ENCODE measurements at places on chromosomes 7 and 10.

GRCh38 chr10:100006243-100006886, 3.4 kb downstream of the DNMBP start:
- DNase-seq = no peak

DNA sequence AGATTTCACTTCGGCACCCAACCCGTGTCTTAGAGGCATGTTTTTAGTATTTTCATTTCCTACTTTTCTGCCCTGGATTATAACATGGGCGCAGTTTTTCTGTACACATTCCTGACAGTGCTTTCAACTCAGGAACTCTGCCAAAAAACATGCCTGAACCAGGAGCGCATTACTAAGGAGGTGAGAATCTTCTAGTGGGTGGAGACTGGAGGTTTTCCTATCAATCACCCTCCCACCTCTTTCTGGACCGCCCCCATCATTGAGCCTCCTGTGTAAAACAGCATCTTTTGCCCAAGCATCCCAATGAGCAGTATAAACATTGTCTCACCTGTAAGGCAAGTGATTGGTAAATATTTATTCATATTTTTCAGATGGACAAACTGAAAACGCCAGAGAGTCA, 53.2 kb downstream of the STK17A start:
- no peak for DNase-seq

DNA sequence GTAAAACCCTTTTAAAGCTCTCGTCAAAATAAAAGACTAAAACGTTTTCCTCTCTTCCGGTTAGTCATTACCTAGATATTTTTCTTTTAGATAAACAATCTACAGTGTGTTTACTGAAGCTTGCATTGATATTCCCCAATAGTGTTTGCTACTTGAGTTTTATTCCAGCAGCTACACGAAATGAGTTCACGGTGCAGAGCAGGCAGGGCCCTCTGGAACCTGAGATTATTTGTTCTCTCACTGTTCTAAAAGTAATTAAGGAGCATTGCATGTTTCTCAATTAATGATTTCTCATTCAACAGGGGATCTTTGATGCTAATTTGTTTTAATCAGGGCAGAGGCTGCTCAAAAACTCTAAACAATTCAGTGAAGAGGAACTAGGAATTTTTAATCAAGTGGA, 319.7 kb downstream of the GFRA1 start:
- no peak for DNase-seq

GRCh38 chr10:28663576-28664368, 13.5 kb upstream of the BAMBI start:
- peak; percentile 74 for DNase-seq

GRCh38 chr7:77454802-77455201, 38.7 kb upstream of the GSAP start:
- no peak for DNase-seq

GRCh38 chr7:88912852-88913251, 117.3 kb upstream of the TEX47 start:
- DNase-seq = no peak

- DNase-seq = no peak
Measured at GRCh38 chr10:13939391-13939790, 352.6 kb downstream of the PRPF18 start.

- DNase-seq = no peak
Measured at GRCh38 chr7:12517451-12517850, 53.1 kb upstream of the SCIN start.

- DNase-seq = no peak
Measured at GRCh38 chr10:89741126-89741762, 39.9 kb downstream of the KIF20B start.

All from CD4-positive, alpha-beta T cell treated with Interleukin-21 for 1 hour (primary cell).